Activated CD4-positive, alpha-beta T cell treated with anti-CD3 and anti-CD28 coated beads for 36 hours (primary cell): ENCODE measurements at places on chromosomes 1 and 21.

GRCh38 chr1:7278827-7279765 lies 492.0 kb upstream of the VAMP3 start:
- H3K27me3 ChIP-seq: peaks cover 20% of the 10 kb centered on the region
- H3K27ac ChIP-seq: no peak overlapping the region
- no peak for DNase-seq

DNA sequence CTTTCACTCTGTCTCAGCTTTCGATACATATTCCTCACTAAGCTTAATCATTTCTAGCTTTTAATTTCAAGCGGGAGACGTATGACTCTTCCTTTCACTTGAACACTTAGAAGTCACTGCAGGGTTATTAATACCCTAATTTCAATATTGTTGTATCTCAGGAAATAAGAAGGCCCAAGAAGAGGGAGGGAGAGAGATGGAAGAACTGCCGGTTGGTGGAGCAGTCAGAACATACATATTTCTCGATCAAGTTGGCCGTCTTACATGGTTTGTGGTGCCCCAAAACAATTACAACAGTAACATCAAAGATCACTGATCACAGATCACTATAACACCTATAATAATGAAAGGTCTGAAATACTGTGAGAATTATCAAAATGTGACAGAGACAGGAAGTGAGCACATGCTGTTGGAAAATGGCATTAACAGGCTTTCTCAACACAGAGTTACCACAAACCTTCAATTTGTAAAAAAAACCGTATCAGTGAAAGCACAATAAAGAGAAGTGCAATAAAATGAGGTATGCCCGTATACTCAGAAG lies 145.4 kb upstream of the HP1BP3 start:
- peaks cover 27% of the 10 kb centered on the region for H3K36me3 ChIP-seq
- no peaks in the 10 kb centered on the region for H3K27me3 ChIP-seq
- peak; percentile 65 for DNase-seq
- peak overlapping the region; percentile 91 for H3K27ac ChIP-seq
- peaks cover 37% of the 10 kb centered on the region for H3K4me1 ChIP-seq

DNA sequence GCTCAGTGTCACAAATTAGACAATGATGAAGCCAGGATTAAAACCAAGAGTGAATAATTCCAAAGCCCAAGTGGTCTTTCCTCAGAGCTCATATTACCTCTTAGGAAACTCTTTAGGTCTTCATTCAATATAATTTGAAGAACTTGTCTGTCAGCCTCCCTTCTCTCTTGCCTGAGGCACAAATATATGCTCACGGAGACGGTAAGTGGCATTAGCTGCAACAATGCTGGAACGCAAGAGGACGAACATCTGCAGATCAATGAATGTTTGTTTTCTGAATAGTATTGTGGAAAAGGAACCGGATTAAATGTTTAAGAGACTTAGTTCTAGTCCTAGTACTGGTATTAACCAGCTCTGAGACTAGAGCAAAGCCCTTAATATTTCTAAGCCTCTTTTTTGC lies 39.7 kb upstream of the LYST start:
- no peak for DNase-seq
- no peaks in the 10 kb centered on the region for H3K36me3 ChIP-seq
- H3K27ac ChIP-seq: no peak overlapping the region
- H3K27me3 ChIP-seq: peaks cover 3% of the 10 kb centered on the region

DNA sequence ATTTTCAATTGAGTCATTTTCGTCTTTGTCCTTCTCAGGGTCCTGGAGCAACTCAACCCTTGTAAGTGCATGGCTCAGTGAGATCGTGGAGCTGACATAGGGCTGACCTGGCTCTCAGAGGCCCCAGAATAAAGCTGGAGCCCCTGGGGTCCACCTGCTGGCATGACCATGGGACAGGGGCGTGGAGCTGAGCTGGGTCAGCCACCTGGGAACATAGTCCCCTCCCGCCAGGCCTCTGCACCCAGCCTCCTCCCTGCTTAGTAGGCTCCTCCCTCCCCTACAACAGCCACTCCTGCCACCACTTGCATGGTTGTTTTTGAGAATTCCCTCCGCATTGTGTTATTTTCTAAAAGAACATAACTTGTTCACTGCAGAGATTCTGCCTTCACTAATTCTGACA lies 3.1 kb upstream of the RIPK4 start:
- no peaks in the 10 kb centered on the region for H3K36me3 ChIP-seq
- peaks cover 25% of the 10 kb centered on the region for H3K4me1 ChIP-seq
- no peak overlapping the region for H3K27ac ChIP-seq

- peak; percentile 52 for DNase-seq
- no peaks in the 10 kb centered on the region for H3K27me3 ChIP-seq
- no peak overlapping the region for H3K27ac ChIP-seq
- H3K4me3 ChIP-seq: no peak overlapping the region
Observed at GRCh38 chr21:44267655-44268142, 6.0 kb upstream of the DNMT3L start.
